DMS79 (cell line): ENCODE measurements at places on chromosomes 16 and 17.

DNA sequence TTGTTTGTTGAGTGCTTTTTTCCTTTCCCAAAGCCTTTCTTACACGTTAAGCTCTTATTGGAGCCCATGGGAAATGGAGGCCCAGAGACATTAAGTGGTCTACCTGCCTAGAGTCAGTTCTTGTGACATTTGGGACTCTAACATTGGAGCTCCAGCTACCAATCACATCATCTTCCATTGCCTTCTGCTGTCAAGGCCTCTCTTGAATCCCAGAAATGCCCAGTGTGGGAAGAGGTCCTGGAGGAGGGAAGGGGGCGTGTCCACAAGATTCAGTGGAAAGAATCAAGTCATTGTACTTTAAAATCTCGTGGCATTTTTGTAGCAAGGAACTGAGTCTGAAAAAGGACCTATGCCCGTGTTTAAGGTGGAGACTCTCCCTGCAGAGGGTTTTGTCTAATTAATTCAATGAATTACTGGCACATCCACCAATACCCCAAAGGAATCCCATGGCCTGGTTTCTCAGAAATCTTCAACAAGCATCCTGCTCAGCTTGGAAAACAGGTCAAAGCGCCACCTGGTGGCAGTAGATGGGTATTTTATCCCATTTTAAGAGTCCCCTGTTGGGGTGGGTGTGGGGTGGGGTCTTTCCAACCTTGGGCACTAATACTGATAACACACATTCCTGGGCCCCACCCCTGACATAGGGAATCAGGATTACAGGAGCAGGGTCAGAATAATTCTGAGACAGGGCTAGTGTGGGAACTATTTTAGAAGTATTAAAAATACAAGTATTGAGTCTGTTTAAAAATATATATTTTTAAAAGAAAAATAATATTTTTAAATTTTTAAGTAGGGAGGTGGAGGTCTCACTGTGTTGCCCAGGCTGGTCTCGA lies 24.6 kb downstream of the GPT2 start:
- no peak for DNase-seq

DNA sequence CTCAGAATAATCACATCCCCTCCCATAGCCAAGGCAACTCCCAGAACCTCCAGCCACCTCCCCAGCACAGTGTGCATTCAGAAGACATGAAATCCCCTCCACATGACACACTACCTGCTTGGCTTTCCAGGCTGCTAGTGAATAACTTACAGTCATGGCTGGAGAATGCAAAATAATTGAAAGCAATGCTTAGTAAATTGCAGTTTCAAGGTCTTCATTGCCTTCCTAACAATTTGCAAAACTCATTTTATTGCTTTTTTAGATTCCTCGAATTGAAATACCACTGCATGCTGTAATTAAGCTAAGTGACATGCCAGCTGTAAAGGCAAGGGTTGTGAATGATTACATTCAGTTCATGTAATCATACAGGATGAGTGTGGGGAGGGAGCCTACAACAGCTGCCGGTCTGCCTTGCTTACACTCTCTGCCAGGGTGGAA lies 29.0 kb upstream of the HOXB13 start:
- DNase-seq, result no peak

DNA sequence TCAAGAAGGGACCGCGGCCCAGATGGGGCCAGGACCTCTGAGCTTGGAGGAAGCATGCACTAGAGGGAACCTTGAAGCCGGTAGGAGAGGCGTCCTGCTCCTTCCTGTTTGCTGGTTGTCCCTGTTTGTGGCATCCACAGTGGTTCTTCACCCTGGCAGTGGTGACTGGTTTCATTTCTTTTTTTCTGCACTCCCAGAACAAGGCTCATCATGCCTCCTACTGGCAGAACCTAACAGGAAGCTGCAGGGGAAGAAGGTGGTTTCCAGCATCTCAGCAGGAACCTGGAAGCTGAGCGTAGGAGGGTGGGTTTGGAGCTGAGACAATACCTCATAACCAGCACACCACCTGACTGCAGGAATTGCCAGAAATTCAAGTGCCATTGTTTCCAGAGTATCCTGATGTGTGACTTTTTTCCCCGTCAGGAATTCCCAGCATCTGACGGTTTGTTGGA lies 5.8 kb downstream of the TMEM231 start:
- no peak for DNase-seq

GRCh38 chr16:28193530-28194423 lies 18.0 kb downstream of the XPO6 start:
- no peak for DNase-seq

- DNase-seq, result no peak
Measured at GRCh38 chr17:34850023-34850422, 111.2 kb downstream of the CCT6B start.

GRCh38 chr16:55390630-55391237 lies 66.7 kb downstream of the IRX6 start:
- DNase-seq, result no peak

- DNase-seq, result no peak
Measured at GRCh38 chr16:73882033-73882432, 414.6 kb upstream of the PSMD7 start.

GRCh38 chr16:78235168-78235800 lies 135.8 kb downstream of the WWOX start:
- no peak for DNase-seq

DNA sequence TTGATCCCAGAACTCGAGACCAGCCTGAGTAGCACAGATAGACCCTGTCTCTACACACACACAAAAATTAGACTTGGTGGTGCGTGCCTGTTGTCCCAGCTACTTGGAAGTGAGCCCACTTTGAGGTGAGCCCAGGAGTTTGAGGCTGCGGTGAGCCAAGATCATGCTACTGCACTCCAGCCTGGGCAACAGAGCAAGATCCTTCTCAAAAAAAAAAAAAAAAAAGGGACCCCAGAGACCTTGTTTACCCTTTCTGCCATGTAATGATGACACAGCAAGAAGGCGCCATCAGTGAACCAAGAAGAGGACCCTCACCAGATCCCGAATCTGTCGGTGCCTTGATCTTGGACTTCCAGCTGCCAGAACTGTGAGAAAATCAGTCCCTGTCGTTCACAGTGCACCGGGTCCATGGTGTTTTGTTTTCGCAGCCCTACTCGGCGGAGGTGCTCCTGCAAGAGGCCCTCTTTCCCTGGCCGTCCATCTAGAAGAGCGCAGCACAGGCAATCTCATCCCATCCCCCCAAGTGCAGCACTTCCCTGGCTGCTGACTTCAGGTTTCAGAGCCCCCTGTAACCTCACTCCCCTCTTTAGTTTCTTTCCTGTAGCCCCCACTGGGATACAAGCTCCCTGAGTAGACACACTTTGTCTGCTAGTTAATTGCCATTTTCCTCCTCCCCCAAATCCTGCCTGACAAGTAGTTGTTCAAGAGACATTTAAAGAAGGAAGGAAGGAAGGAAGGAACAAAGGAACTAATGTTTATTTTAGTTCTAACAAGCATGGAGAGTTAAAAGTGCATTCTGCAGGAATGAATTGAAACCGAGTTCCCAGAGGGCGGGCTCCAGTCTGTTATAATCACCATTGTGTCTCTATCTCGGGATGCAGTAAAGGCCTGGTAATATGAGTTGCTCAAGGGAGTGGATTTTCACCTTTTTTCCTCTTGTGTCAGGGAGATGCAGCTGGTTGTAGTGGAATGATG lies 115.3 kb downstream of the SNX29 start:
- peak; percentile 46 for DNase-seq

DNA sequence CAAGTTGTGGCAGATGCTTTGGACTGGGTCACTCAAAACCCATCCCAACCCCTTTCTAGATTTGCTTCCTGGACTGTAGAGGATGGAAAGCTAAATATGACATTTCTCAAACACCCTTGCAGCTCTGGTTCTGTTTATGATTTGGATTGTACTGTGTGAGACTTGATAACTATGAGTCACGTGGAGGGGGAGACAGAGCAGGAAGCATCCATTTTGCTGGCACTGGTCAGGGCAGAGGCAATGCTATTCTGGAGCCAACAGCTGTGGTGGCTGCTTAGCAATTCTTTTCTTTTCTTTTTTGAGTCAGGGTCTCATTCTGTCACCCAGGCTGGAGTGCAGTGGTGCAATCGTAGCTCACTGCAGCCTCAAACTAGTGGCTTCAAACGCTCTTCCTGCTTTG lies 13.6 kb upstream of the TERF2 start:
- no peak for DNase-seq

GRCh38 chr17:35568561-35568960 lies 7.9 kb upstream of the SLFN14 start:
- no peak for DNase-seq

GRCh38 chr16:59400830-59401229 lies 666.7 kb upstream of the GOT2 start:
- no peak for DNase-seq

GRCh38 chr17:34840750-34841149 lies 120.5 kb downstream of the CCT6B start:
- DNase-seq, result peak; percentile 8

DNA sequence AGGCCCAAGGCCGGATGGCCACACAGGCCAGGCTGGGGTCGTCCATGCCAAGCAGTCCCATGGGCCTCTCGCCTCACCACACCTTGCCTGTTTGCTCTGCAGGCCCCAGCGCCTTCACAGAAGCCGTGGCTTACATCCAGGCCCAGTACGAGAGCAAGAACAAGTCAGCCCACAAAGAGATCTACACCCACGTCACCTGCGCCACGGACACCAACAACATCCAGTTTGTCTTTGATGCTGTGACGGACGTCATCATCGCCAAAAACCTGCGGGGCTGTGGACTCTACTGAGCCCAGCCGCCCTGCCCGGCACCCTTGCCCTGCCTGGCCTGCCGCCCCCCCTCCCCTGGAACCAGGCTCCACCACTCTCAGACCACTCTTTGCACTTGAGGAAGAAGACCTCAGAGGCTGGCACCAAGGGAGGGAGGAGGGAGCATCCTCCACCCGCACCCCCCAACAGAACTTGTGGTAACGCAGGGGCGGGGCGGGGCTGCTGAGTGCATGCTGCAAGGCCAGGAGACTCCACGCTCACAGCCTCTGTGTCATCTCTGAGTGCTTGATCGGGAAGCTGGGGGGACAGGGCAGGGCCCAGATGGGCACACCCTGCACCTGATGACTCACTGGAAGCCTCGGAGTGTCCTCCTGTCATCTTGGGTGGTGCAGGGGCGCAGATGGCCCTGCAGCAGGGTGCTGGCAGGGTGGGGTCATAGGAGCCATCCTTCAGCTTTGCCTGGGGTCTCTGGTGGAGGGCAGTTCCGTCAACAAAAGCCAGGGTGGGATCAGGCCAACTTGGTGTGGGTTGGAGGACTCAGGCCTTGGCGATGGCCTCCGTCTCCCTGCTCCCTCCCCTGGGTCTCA lies 81.5 kb downstream of the AMFR start:
- no peak for DNase-seq

- DNase-seq, result no peak
Measured at GRCh38 chr17:45200701-45201100, 21.0 kb upstream of the FMNL1 start.
